ENCODE measurements at places on chromosomes 2 and 18. TPM values are rescaled to one million over a fixed set of nuclear protein-coding genes. Genes with fewer than 3 reads are reported as not detected.
A peak's percentile ranks its signal among the peaks of the same experiment; 100 is the strongest.

GRCh38 chr2:192327576-192327975, 132.8 kb upstream of the TMEFF2 start:
- no peak for DNase-seq

DNA sequence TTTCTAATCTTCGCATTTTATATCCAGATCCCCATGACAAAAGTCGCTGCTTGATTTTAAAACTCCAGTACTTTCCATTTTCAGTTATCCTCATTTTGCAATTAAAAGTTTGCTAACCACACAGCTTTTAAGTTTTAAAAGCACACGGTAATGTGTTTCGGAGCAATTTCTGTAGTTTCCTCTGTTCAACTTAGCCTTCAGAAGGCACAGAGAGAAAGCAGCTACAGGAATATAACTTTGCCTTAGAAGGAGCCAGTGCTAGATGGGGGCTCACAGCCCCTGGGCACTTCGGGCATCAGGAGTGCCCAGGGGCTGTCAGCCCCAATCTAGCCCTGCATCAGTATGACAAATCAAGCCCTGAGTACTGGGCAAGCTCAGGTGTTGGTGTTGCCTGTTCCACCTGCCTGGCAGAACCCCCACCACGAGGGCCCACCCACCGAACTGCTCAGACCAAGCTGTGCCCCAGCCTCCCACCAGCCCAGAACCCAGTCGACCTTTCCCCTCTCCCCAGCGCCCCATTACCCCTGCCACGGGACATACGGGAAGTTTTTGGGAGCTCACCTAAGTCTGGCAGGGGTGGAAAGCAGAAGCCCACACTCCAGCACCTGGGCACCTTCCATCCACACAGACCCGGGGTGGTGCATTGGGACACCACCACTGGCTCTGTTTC, 47.3 kb downstream of the TRABD2A start:
- no peak for DNase-seq

The AQP12B gene
- 0.35 TPM for polyA plus RNA-seq

GRCh38 chr2:64865073-64865830, 123.9 kb upstream of the SLC1A4 start:
- DNase-seq: no peak

The PDCD1 gene
- 0.13 TPM for polyA plus RNA-seq

The IGFBP5 gene
- polyA plus RNA-seq: 251 TPM

The CNTNAP5 gene
- 0.03 TPM for polyA plus RNA-seq

- DNase-seq: no peak
These were observed 121.2 kb downstream of the NR4A2 start for GRCh38 chr2:156211318-156211717.

DNA sequence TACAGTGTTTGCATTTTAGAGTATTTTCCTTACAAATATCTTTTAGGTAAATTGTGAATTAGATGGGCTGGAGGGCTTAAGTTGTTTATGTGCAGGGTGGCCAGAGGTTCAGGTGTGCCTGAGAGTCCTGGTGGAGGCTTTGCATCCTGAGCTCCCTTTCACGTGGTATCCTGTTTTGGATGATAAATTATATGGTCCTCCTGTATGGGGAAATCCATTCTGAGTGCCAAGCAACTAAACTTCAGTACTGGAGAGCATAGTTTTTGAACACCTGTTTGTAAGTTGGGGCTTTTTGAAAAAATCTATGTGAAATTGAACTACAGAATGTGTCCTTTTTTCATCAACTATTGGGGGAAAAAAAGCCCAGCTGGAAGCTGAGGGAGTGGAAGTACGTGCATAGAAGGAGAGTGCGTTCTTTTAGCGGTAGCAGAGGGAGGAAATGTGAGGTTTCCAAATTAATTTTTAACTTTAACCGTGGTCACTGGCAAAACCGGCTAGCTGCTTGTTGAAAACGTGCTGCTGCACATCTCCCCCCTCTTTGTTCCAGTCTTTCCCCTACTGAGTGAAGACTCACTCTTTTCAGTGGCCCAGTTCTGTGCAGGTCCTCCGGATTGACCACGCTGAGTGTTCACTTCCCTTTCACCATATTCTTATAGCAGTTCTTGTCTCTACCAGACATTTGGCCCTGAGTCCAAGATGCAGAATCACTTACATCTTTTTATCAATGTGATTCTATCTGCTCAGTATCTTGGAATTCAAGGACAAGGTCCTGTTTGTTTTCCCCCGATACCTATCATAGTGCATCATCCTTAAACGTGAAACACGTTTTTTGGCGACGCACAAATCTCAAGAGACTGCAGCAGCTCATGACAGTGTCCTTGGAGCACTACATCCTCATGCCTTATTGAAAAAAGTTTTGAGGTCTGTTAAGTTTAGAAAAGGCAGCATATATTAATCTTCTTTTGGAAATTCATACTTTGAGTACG, 15.3 kb downstream of the CNOT11 start:
- DNase-seq: peak; percentile 34

The CMPK2 gene
- polyA plus RNA-seq: 4.0 TPM

- no peak for DNase-seq
These were observed 4.0 kb downstream of the CHRND start for GRCh38 chr2:232529806-232530547.

GRCh38 chr18:21386523-21387240, 144.7 kb downstream of the GREB1L start:
- no peak for DNase-seq

- no peak for DNase-seq
These were observed 21.4 kb upstream of the MTA3 start for GRCh38 chr2:42547014-42547413.

- DNase-seq: peak; percentile 60
These were observed at the start of gene PLA2R1 for GRCh38 chr2:160062292-160063005. PLA2R1 (minus strand) TSS chr2:160062615; CDS start chr2:160062403, 212 bp downstream.

DNA sequence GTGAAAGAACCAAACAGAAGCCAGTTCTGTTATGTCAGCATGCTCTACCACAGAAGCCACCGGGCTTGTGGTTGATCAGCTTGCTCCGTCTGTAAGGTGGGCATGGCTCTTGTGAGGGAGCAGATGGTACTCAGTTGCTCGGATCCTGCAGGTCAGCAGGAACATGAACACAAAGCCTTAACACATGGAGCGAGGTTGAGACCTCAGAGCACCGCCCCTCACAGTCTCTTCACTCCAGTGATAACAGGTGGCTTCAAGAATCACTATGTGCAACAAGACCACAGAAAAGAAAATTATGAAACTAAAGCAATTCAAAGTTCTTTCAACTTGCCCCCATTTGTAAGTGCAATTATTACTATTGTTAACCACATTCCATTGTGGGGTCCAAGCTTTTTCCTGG, 72.1 kb downstream of the OSBPL6 start:
- no peak for DNase-seq

DNA sequence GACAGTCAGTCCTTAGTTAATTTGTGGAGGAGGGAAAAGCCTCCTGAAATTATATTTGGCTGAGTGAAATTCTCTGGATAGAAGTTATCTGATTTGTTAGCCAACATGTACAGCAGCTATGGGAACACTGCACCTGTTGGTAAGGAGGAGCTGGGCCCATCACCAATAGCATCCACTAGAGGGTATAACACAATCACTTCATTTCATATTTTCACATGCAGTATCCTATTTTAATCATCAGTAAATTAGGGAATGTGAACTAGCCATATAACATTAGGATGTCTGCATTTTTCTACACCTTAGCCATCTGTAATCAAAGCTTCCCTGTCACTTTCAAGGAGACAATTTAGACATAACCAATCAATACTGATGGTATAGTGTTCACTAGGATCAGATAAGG, 818.4 kb upstream of the CDH2 start:
- no peak for DNase-seq

The FOXD4L1 gene
- 0.60 TPM for polyA plus RNA-seq

- DNase-seq: peak; percentile 70
These were observed 50.1 kb upstream of the LPIN2 start for GRCh38 chr18:3062798-3063680.

The SLC5A7 gene
- polyA plus RNA-seq: 1.3 TPM

The LPIN2 gene
- polyA plus RNA-seq: 37.9 TPM

DNA sequence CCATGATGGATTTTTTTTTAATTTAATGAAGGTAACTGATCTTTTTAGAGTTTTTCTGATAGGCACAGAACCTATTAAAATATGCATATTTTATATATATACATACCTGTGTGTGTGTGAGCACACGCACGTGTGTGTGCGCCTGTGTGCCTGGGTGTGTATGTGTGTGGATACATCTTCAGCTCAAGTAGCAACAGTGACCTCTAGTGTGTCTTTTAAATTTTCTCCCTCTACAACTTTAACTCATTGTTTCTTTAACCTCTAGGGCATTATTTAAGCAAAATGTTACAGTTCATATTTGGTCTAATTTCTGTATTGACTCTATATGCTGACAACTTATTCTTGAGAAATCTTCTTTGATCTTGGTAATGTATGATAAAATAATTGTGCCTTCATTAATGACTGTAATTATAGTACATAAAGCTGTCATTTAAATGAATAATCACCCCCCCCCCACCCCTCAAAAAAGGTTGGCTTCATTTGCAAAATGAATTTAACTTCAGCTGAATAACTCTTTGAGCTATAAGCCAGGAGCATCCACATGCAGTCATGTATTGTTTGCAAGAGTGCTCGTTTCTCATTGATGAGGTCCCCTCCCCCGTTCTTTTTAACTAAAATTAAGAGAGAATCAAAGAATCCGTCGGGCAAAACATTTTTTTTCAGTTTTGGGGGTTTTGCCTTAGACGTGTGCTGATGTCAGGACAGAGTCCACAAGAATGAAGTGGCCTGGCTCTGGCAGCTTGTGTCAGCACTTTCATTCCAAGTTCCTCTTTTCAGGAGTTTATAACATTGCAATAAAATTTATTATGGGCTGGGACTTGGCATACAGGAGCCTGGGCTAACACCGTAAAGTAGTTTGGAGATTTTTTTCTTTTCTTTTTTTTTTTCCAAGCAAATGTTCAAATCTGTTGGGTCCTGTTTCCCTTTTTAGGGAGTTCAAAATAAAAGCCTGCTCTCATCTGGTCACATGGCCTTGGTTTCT, 80.0 kb downstream of the ETAA1 start:
- peak; percentile 70 for DNase-seq

The SPATS2L gene
- 126 TPM for polyA plus RNA-seq

DNA sequence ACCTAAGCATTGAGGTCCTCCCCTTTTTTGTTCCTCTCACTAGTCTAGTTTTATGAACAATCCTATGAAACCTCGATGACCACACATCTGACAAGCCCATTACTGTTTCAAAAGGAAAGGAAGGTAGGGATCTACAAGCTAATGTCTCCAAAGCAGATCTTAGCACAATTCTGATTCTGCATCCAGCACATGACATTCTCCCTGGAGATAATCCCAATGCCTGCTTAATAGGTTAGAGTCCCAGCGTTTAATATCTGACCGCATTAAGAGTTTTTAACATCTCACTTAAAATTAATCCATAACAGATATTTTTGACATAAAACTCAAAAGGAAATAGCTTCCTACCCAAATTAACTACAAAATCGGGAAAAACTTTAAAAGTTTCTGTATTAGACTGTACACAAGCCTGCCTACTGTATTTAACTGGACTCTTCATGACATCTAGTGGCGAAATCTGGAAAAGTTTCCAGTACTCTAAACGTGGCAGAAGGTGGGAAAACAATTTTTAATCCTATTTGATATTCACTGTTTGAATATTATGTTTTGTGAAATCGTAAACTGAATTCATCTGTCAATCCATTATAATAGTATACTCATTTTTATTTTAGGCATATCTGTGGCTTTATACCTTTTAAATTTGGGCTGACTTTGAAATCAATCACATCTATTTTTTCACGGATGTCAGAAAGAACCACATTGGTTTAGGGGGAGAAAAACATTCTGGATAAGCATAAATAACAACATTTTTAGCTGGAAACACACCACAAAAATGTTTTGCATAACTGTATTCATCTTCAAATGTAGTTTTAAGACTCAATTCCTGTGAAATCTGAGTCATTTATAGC, 62.4 kb downstream of the TXNL1 start:
- peak; percentile 72 for DNase-seq

The ANO7 gene
- polyA plus RNA-seq: 2.5 TPM

DNA sequence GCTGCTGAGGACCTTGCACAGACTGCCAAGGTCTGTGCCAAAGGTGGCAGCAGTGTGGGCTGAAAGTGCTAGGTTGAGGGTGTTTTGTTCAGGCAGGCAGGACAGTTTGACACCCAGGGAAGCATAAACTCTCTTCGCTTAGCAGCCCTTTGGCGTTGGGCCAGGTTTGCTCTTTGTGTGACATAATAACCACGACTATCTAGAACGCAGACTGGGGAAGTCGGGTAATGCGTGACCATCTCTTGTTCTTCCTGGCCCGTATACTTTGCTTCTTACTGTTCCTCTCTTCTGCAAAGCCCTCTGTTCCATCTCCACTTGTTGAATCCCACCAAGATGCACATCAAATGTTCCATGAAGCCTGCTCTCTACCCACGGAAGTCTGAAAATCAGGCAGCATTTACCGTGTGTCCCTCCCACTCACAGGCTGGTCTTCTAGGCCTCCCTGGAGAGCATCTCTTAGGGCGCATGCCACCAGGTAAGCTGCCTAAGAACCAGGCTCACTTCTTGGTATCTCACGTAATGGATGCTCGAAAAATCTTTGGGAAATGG, 96.7 kb upstream of the LMAN1 start:
- no peak for DNase-seq

The GPR35 gene
- 2.9 TPM for polyA plus RNA-seq

The LOXHD1 gene
- polyA plus RNA-seq: 1.4 TPM

- DNase-seq: no peak
These were observed 395.2 kb downstream of the CMPK2 start for GRCh38 chr2:6470518-6470917.

DNA sequence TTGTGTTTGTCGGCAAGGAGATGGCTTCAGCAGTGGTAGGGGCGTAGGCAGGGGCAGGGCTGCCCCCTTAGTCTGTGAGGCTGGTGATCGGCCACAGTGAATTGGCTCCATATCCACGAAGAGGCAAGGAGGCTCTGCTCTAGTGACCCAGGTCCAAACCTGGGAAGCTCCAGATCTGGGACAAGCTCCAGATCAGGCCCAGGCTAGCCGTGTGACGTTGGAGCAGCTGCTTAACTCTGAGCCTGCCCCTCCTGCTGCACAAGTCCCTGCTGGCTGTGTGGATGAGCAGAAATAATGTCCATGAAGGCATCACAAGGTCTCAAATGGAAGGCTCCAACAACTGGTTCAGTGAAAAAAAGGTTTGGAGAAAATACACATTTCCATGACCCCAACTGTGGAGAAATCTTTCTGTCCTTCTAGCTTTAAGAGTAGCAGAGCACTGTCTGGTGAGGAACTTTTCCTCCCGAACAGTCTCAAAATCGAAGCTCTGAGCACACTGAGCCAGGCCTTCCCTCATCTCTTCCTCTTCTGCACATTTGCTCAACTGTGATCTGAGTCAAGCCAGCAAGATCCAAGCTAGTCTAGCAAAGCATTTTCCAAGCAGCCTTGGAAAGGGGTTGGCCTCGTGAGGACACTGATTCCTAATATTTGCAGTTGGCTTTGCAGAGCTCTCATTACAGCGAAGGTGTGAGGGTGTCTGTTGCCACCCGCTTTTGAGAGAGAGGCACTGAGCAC, 67.0 kb upstream of the TCF7L1 start:
- DNase-seq: no peak

DNA sequence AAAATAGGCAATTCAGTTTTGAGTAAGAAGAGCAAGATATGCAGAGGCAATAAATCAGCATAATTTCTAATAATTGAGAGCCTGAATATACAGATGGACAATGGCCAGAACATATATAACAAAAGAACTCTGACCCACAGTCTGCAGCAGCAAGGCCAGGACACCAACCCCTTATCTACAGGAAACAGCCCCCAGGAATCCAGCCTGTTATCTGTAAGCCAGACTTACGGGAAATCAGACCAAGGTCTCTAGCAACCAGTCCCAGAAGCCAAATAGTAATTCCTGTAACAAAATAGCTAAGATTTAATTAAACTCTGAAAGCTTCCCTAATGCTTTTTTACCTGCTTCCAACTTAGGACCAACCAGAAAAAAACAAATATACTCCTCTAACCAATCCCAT, 434.5 kb upstream of the GYPC start:
- DNase-seq: no peak
